ENCODE measurements at places on chromosomes 11 and 22. TPM values are rescaled to one million over a fixed set of nuclear protein-coding genes. Genes with fewer than 3 reads are reported as not detected.

Gene UBQLNL
- 0.27 TPM for total RNA-seq

Gene SHISAL1
- 0.26 TPM for total RNA-seq

GRCh38 chr22:49826603-49827270 lies 936 bp downstream of the BRD1 start:
- peak; percentile 25 for DNase-seq

- no peak for DNase-seq
These were observed 40.0 kb downstream of the KCNJ4 start for GRCh38 chr22:38415046-38415445.

- no peak for DNase-seq
These were observed 192.2 kb upstream of the SORL1-AS1 start for GRCh38 chr11:121645001-121645400.

GRCh38 chr22:41366323-41367029 lies 15.3 kb upstream of the TEF start:
- no peak for DNase-seq

DNA sequence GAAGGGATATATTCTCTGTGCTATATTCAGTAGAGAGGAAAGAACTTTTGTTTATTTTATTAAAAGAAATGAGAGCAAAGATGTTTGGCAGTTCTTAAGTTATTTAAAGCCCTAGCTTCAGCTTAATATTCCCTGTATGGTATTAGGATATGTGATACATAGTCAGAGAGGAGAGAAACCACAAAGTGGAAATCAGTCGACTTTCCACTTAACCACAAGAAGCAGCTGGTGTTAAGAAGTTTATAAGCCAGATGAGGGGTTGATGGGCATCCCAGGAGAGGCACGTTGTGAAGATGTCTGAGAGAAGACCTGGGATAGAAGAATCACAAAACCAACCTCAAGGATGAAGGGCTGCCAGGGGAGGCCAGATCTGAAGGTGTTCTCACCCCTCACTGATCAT lies 23.3 kb upstream of the PHF21B start:
- DNase-seq: no peak
